Aorta (tissue), 5 donors: ENCODE measurements at places on chromosomes 2 and 18. TPM values are rescaled to one million over a fixed set of nuclear protein-coding genes. Genes with fewer than 3 reads are reported as not detected.

Gene CCDC85A
- total RNA-seq: 5.6 TPM

Gene HOXD8
- total RNA-seq: 14.4 TPM

Gene PRKAG3
- total RNA-seq: 0.19 TPM

Gene RGPD4
- 0.33 TPM for total RNA-seq

Gene CHMP3
- 137 TPM for total RNA-seq

Gene ZRANB3
- 4.2 TPM for total RNA-seq

Gene LRP2
- total RNA-seq: 0.09 TPM

Gene PCARE
- not detected for total RNA-seq

Gene CTDSP1
- 162 TPM for total RNA-seq

Gene GNAL
- 12.0 TPM for total RNA-seq

Gene NCK2
- total RNA-seq: 44.6 TPM

Gene SERPINB13
- total RNA-seq: not detected

Gene KLHL30
- 9.0 TPM for total RNA-seq

Gene ABCG5
- not detected for total RNA-seq

Gene HDAC4
- 75.5 TPM for total RNA-seq
